Mammary epithelial cell (primary cell): ENCODE measurements at places on chromosomes 3 and 15. TPM values are rescaled to one million over a fixed set of nuclear protein-coding genes. Genes with fewer than 3 reads are reported as not detected.

DNA sequence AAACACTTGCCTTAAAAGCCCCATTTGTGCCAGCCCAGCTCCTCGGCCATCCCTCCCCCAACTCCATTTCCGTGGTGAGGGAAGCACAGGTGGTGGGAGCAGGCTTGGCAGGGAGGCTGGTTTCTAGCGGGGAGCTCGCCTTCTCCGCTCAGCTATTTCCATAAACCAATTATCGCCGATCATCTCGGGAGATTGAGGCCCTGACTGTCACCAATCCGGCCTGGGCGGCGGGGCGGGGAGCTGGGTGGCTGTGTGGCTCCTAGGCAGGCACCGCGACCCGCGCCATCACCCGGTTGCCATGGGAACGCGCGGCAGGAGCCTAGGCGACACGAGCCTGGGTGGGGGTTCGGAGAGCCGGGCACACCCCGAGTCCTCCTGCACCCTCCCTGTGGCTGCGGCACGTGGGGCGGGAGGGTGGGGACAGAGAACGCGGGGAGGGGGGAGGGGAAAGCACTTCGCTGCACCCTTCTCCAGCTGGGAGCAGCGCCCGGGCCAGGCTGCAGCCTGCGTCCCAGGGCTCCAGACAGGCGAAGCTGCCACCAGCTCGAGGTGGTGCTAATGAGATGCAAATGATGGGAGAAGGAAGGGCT lies 9.3 kb downstream of the CCDC33 start:
- no peak for DNase-seq

GRCh38 chr3:47961815-47962606 lies 54.2 kb downstream of the MAP4 start:
- DNase-seq = peak; percentile 80

GRCh38 chr3:184383033-184383740 lies 3.3 kb downstream of the CHRD start:
- DNase-seq = no peak

DNA sequence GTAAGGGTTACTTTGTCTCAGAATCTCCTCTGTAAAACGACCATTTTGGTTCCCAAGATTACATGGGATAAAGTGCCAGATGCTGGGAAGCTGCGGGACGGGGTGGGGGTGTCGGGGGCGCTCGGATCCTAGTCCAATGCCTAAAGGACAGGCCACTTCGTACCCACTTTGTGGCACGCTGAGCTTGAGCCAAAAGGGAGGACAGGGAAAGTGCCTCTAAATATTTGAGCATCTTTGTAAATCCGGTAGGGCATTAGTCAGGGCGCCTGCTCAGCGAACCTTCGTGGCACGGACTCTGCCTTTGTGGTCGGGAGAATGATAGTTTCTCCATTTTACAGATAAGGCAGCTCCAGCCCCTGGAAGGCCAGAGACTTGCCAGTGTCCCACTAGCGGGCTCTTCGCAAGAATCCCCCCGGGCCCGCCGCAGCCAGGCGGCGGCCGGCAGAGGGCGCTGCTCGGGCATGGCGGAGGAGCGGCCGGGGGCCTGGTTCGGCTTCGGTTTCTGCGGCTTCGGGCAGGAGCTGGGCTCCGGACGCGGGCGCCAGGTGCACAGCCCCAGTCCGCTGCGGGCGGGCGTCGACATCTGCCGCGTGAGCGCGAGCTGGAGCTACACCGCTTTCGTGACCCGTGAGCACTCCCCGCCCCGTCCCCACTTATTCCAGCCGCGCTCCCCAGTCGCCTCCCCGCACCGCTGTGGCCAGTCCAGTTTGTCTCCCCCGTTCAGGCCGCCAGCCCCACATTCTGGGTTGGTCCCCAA lies 1.8 kb downstream of the RCCD1 start:
- peak; percentile 41 for DNase-seq

DNA sequence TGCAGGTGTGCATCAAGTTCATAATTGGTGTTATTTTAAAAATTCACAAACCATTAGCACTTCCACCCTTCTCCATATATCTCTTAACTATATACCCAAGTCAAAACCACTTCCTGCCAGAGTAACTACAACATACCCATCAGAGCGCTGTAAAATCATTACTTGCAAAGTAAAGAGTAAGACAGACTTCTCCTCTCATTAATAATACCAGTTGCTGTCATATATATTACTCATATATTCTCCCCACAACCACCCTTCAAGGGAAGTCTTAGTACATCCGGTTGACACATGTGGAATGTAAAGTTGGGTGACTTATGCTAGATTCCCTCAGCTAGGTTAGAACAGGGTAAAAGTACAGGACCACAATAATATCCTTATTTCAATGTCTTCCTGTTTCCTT lies 5.6 kb downstream of the TERC start:
- DNase-seq = peak; percentile 86

- DNase-seq = no peak
These were observed 730 bp downstream of the MYD88 start for GRCh38 chr3:38139191-38139590.

- DNase-seq = no peak
These were observed 169.2 kb downstream of the ROBO1 start for GRCh38 chr3:79598594-79598993.

DNA sequence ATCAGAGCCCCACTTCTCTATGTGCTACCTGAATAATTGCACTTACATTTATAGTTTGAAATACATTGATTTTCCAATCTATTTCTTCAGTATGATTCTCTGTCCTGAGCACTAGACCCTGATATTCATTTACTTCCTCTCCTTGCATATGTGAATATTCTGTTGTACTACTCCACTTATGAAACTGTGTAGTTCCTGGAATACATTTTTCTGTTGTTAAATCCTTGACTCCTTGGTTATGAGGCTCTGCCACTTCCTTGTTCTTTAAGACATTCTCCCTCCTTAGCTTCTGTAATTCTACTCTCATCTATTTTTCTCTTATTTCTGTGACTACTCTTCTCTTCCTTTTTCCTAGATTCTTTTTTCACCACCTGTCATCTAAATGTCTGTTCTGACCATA lies 12.9 kb upstream of the MGA start:
- no peak for DNase-seq

DNA sequence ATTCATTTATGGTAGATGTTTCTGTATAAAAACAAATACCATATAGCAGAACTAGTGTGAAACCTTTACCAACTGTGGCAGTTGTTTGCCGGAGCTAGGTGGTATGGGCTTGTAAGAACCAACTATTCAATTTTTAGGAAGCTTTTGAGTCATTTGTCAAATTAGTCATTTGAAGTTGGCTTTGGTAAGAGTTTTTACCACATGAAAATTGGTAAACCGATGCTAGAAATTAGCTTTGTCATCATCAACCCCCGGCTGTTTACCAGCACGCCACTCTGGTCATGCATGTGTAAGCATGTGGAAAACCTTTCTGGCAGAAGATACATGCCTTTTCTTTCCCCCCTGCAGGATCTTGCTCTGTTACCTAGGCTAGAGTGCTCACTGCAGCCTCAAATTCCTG lies 63.3 kb downstream of the IL1RAP start:
- no peak for DNase-seq

DNA sequence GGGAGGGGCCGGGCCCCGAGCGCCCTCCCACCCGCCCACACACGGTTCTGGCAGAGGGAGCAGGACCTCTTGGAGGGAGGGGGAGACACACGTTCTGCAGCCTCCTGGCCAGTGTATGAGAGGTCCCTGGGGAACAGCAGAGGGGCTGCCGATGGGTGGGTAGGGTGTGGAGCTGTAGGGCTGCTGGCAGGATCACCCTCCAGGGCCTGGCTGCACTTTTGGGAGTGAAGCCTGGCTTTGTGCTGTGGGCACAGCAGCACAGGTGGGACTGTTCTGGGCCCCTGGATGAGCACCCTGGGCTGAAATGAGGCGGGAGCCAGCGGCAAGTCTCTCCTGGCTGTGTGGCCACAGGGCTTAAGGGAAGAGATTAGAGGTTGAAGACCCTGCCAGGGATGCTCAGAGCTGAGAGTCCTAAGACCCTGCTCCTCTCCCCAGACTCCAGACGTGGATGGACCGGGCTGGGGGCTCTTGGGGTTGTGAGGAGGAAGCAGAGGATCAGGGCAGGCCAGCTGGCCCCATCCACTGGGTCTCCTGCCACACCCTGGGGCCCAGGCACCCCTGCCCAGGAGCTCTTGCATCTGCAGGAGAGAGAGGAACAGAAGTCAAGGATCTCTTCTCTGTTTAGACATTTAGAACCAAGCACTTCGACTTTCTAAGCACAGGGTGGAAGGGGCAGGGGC lies 45.2 kb downstream of the RGMA start:
- DNase-seq = no peak

DNA sequence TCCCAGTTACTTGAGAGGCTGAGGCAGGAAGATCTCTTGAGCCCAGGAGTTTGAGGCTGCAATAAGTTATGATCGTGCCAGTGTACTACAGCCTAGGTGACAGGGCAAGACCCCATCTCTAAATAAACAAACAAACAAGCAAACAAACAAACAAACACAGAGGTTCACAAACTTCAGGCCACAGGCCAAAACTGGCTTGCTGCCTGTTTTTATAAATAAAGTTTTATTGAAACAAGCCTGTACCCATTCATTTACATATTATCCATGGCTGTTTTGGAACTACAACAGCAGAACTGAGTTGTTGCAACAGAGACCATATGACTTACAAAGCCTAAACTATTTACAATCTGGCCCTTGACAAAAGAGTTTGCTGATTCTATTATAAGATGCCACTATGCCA lies 6.5 kb downstream of the DYNC1LI1 start:
- DNase-seq = no peak

DNA sequence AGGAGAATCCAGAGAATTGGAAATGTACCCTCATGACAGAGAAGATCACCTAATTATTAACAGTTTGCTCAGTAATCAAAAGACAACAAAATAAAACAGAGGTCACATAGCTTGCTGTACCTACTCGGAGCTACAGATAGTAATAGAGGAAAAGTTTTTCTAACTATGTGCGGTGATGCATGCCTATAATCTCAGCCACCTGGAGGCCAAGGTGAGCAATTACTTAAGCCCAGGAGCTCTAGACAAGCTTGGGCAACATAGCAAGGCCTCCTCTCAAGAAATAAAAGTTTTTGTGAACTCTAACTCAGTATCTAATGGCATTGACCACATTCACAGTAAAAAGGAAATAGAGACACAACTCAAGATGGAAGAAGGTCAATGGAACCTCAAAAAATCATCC lies 243.6 kb downstream of the ATP8B4 start:
- peak; percentile 25 for DNase-seq

The AADACL2 gene
- polyA plus RNA-seq = not detected

The GHRL gene
- polyA plus RNA-seq = not detected

The TRIM42 gene
- polyA plus RNA-seq = not detected

The MESP2 gene
- polyA plus RNA-seq = 0.10 TPM
